ENCODE measurements at places on chromosomes 6 and 20.
A peak's percentile ranks its signal among the peaks of the same experiment; 100 is the strongest.

DNA sequence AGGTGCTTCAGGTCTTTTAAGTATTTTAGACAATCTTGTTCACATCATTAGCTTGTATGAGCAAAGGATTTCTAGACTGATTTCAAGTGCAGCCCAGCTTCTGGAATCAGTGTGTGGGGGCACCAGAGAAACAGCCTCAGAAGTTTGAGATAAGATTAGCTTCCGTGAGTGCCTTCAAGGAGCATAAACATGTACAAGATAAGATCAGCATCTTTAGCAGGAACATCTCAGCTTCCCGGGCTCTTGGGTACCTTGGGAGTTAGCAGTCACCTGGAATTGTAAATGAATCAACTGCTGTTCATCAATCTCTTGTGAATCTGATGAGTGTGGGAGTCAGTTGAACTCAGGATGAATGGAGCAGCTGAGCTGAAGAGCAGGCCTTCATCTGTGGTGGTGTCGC is 12.0 kb upstream of the CITED2 start:
- DNase-seq, result no peak

DNA sequence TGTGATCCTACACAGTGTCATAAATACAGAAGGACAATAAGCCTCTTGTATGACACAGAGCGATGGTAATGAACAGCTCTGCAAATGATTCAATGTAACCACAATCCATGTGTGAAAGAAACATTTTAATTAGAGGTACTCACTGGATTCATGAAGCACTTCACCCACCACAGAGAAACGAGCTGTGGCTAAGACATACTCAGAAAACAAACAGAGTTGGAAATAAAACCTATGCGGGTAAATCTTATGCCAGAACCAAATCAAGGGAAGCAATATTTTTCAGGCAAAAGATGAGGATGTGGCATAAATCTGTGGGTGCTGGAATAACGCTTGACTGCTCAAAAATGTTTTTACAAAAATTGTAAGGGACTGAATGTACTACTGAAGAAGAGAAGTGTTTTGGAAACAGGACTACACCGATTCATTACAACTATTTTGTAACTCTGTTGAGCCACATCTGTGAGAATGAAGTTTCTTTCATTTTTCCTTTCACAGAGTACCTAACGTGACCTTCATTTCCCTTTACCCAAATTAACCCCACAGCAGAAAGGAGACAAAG is 112.1 kb downstream of the WDR27 start:
- no peak for DNase-seq

DNA sequence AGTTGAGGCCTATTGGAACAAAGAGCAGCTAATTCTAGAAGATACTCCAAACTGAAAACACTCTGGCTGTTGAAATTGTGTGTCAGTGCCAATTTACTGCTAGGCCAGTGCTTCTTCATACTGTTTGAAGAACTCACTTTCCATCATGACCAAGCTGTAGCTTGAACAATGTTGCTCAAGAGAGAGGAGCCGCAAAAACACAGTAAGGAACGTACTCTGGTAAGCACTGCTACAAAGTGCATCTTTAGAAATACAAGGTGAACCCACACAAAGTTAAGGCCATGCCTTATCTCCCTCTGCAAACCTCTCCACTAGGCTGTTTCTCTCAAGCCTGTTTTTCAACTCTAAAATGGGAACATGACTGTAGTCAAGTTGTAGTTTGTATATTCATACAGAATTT is 74.5 kb upstream of the TULP1 start:
- no peak for DNase-seq

DNA sequence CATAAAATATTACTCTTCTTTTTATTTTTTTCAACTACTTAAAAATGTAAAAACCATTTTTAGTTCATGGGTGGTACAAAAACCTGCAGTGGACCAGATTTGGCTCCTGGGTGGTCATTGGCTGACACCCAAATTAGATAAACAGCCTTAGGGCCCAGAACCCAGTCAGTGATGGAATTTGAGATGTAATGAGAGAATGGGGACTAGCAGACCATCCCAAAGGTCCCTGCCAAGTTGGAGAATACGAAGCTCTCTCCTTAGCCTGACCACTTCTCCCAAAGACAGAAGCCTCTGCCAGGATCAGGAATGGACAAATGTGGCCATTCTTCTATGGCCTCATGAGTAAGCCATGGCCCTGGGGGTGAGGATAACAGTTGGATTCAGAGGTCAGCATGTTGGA is 194.7 kb downstream of the NFATC2 start:
- DNase-seq, result no peak

DNA sequence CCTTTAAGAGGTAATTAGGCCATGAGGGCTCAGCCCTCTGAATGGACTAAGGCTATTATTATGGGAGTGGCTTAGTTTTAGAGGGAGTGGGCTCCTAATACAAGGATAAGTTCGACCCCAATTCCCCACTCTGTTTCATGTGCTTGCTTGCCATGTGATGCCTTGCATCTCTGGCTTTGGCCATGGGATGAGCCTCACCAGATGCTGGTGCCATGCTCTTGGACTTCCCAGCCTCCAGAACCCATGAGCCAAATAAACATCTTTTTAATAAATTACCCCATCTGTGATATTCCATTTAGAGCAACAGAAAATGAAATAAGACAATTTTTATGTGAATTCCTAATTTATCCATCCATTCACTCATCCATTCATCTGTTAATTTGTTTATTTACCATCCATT is 50.3 kb downstream of the GTF2H5 start:
- no peak for DNase-seq

GRCh38 chr20:60000271-60001042 is 42.2 kb downstream of the CDH26 start:
- DNase-seq, result no peak

DNA sequence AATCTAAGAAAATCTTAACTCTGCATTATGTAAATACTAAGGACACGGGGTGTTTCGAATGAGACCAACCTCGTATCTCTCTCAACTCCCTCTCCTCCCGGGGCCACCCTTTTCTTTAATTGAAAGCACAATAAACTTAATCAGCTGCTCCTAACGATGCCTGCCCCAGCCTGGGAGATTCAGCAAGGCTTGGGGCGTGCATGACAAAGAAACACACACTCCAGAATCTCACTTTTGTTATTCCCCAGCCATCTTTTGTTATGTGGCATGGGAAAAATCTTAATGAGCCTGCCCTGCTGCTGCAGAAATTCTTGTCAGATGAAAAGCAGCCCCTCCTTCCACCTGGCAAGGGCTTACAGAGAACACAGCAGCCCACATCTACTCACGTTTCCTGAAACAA is 117.4 kb downstream of the TTLL2 start:
- DNase-seq, result no peak

- DNase-seq, result no peak
Observed at GRCh38 chr6:119544325-119545175, 195.0 kb upstream of the MAN1A1 start.

- no peak for DNase-seq
Observed at GRCh38 chr6:135540207-135540840, 42.8 kb upstream of the AHI1 start.

DNA sequence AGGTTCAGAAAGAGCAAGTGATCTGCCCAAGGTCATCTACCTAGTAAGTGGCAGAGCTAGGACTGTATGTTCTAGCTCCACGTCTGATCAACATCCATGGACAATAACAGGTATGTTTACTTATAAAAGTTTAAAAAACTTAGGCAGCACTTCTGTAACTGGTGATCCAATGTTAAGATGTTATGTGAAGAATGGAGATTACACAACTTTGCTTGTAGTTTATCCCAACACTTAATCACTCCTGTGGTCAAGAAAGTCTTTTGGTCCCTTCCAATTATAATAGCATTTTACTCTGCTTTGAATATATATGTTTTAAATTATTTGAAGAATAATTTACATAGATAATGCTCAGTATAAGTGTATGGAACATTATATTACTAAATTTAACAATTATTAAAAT is 4.8 kb downstream of the FBXO30 start:
- DNase-seq, result no peak

DNA sequence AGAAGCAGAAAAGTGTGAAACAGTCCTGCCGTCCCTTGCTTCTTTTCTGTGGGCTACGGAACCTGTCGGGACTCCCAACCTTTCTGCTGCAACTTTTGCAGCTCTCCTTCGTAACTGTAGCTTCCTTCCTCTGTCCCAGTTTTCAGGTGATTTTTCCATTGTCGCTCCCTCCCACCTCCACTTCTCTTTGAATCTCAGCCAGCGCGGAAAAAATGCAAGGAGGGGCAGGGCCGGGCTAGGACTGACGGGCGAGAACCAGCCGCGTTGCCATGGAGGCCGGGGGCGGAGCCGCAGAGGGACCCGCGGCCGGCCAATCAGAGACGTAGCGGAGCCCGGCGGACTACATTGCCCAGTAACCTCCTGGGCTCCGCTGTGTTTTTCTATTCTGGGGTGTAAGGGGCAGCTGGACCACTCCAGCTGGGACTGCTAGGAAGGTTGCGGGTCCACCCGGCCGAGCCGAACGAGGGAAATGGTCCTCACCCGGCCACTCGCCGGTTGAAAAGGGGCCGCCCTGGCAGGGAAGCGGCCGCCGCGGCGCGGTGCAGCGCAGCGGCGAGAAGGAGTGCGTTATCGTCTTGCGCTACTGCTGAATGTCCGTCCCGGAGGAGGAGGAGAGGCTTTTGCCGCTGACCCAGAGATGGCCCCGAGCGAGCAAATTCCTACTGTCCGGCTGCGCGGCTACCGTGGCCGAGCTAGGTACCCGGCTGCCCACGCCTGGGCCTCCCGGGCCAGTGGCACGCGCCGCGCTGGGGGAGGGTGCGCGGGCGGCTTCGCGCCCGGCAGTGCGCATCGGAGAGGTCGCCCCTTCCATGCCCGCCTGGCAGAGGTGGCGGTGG is at the start of the genes CYP39A1 and SLC25A27:
TSS of gene CYP39A1 (minus strand) at position 216 of the 836 bp plus-strand sequence. CDS start 236 bp downstream, outside the sequence.
TSS of gene SLC25A27 (plus strand) at position 373 of the 836 bp plus-strand sequence. CDS start at position 591, 218 bp downstream.
- peak; percentile 78 for DNase-seq

DNA sequence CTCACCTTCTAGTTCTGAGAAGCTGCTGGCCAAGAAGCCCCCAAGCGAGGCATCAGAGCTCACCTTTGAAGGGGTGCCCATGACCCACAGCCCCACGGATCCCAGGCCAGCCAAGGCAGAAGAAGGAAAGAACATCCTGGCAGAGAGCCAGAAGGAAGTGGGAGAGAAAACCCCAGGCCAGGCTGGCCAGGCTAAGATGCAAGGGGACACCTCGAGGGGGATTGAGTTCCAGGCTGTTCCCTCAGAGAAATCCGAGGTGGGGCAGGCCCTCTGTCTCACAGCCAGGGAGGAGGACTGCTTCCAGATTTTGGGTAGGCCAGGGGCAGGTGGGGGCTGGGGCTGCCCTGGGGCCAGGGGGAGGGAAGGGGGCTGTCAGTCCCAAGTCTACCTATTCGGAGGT is 2.3 kb downstream of the MYLK2 start:
- DNase-seq, result no peak

DNA sequence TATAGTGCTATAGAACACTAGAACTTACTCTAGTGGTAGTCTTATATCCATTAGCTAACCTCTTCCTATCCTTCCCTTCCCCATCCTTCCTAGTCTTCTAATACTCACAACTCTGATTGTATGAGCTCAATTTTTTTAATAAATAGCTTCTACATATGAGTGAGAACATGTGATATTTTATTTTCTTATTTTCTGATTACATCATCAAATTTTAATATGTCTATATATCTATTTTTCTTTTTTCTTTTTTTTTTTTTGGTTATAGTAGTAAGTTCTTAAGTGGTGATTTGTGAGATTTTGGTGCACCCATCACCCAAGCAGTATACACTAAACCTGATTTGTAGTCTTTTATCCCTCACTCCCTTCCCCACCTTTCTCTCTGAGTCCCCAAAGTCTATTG is 112.5 kb downstream of the JAG1 start:
- no peak for DNase-seq

- no peak for DNase-seq
Observed at GRCh38 chr6:37095997-37096396, 74.0 kb upstream of the PIM1 start.

DNA sequence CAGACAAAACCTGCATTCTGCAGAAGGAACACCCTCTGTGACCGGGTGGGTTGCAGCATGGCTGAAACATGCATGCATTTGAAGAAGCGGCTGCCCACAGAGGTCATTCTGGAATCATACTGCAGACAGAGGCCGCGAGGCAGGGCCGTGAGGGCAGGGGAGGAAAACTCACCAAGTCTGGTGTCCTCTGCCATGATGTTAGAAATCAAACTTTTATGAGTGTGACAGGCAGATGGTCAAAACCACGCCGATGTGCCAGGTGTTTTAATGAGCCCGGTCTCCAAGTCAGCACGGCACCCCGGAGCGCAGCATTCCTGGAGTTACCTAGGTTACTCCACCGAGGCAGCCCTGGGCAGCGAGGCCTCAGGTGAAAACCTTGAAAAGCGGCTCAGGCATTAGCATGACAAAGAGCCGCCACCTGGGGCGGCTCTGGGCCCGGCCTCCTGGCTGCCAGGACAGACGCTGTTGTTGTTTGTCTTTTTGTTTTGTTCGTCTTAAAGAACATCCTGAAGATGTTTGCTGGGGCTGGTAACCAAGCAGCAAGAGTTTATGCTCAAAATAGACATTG is 255.6 kb downstream of the ERMARD start:
- no peak for DNase-seq
